ENCODE measurements at places on chromosomes 5 and 9. TPM values are rescaled to one million over a fixed set of nuclear protein-coding genes. Genes with fewer than 3 reads are reported as not detected.

ANKDD1B gene
- not detected for total RNA-seq

OBP2B gene
- total RNA-seq, result 11.4 TPM

ITK gene
- 5.2 TPM for total RNA-seq

- no peak for DNase-seq
Observed at GRCh38 chr9:78011049-78011448, 20.6 kb downstream of the GNAQ start.

- DNase-seq, result no peak
Observed at GRCh38 chr5:136047858-136048257, 19.1 kb downstream of the TGFBI start.

NTRK2 gene
- 16.3 TPM for total RNA-seq

- DNase-seq, result peak; percentile 93
Observed at GRCh38 chr5:127870914-127871313, 167.7 kb downstream of the CCDC192 start.

BHMT2 gene
- total RNA-seq, result 1.3 TPM

GPRIN1 gene
- 0.72 TPM for total RNA-seq
